Activated naive CD8-positive, alpha-beta T cell treated with anti-CD3 and anti-CD28 coated beads for 36 hours (primary cell): ENCODE measurements at places on chromosomes 1 and 21.

DNA sequence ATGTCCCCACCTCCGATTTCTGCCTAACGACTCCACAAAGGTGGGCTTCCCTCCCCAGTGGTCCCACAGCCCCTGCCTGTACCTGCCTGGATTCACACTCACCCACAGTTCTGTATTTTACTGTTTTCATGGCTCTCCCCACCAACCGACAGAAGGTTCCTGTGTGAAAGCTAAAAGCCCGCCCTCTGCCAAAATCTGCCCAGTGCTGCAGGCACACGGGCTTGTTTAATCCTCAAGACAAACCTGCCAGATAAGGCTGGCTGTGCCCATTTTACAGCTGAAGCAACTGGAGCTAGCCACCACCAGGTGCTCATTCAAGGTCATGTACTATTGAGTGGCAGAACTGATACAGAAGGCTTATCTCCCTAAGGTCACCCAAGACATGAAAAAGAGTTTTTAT lies 114.5 kb downstream of the HIVEP3 start:
- H3K27ac ChIP-seq = peak overlapping the region; percentile 46
- H3K4me1 ChIP-seq = peaks cover 81% of the 10 kb centered on the region

- peaks cover 36% of the 10 kb centered on the region for H3K27me3 ChIP-seq
- no peak overlapping the region for H3K27ac ChIP-seq
- no peak overlapping the region for H3K4me3 ChIP-seq
- H3K4me1 ChIP-seq = peaks cover 12% of the 10 kb centered on the region
These were observed 1.7 kb downstream of the BSND start for GRCh38 chr1:55000110-55001085.

DNA sequence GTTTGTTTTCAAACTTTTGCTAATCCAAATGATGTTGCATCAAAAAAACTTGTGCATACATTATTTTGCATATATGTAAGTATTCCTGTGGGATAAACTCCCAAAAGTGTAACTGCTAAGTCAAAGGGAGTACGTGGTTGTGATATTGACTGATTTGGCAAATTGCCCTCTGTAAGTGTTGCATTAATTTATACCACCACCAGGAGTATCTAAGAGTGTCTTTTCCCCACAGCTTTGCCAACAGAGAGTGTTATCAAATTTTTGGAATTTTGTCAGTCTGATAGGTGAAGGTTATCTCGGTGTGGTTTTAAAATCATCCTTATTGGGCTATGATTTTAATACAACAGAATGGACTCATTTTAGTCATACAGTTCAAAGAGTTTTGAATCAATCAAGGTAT lies 30.1 kb upstream of the PARP1 start:
- no peak overlapping the region for H3K4me3 ChIP-seq
- no peaks in the 10 kb centered on the region for H3K27me3 ChIP-seq
- no peak for DNase-seq
- H3K36me3 ChIP-seq = no peaks in the 10 kb centered on the region

GRCh38 chr21:33815143-33815707 lies 100.4 kb downstream of the ATP5PO start:
- H3K4me1 ChIP-seq = no peaks in the 10 kb centered on the region
- H3K36me3 ChIP-seq = no peaks in the 10 kb centered on the region
- no peak overlapping the region for H3K4me3 ChIP-seq
- H3K27ac ChIP-seq = no peak overlapping the region
- no peak for DNase-seq

GRCh38 chr1:53122961-53123413 lies 19.5 kb downstream of the SLC1A7 start:
- H3K27ac ChIP-seq = no peak overlapping the region
- no peak for DNase-seq
- no peak overlapping the region for H3K4me3 ChIP-seq
- H3K27me3 ChIP-seq = no peaks in the 10 kb centered on the region
- no peaks in the 10 kb centered on the region for H3K36me3 ChIP-seq

GRCh38 chr1:57142169-57142568 lies 176.4 kb upstream of the C8B start:
- no peak overlapping the region for H3K27ac ChIP-seq
- DNase-seq = no peak
- no peaks in the 10 kb centered on the region for H3K36me3 ChIP-seq
- no peaks in the 10 kb centered on the region for H3K4me1 ChIP-seq
- H3K27me3 ChIP-seq = no peaks in the 10 kb centered on the region

- no peaks in the 10 kb centered on the region for H3K36me3 ChIP-seq
- H3K27me3 ChIP-seq = no peaks in the 10 kb centered on the region
- H3K4me1 ChIP-seq = no peaks in the 10 kb centered on the region
- no peak overlapping the region for H3K27ac ChIP-seq
These were observed 119.7 kb downstream of the C1orf21 start for GRCh38 chr1:184506481-184506880.

DNA sequence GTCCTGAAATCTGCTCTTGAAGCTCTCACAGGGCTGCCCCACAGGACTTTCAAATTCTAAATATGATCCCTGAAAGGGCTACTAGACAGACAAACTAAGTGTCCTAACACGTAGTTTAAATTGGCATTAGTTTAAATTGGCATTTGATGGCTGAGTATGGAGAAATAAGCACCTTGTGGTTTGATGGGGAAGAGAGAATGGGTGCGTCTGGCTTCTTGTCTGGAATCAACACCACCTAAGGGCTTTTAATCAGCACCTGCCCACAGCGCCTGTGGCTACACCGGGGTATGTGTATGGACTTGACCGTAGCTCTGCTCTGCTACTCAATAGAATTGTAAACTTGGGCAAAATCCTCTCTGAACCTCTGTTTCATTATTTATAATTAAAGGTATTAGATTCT lies 5.7 kb upstream of the LAMB3 start:
- H3K27ac ChIP-seq = no peak overlapping the region
- peaks cover 17% of the 10 kb centered on the region for H3K4me1 ChIP-seq
- DNase-seq = no peak
- no peaks in the 10 kb centered on the region for H3K36me3 ChIP-seq

DNA sequence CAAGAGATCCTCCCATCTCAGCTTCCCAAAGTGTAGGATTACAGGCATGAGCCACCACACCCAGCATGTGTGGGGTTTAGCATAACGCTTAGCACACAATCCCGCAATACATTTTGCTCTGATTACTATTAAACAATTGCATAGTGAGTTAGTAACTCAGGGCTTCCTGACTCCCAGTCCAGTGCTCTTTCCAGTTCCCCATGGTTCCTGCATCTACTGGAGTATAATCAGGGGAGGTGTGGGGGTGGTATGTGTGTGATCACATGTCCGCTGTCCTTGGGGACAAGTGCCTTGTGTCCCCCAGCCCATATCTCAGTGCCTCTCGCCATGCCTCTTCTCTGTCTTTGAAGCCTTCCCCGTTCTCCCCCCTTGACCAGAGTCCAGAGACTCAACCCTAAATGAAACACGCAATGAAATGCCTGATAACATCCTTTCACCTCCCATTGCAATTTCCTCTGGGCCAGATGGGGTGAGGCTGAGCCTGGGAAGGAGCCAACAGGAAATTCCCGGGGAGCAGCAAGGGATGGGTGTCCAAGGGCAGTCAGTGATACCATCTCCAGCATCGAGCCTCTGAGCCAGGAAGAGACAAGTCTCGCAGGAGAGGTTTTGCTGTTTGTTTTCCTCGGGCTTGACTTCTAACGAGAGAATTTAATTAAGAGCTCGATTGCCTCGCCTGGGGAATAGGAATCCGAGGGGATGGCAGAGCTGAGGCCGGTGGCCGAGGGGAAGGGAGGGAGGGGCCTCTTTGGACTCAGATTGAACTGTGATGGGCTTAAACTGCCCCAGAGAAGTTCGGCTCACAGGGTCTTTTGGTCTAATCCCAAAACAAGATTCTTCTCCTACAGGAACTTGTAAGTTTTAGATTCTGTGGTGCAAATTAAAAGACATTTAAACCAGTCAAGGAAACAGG lies 7.7 kb upstream of the HTR1D start:
- H3K4me3 ChIP-seq = no peak overlapping the region
- no peaks in the 10 kb centered on the region for H3K4me1 ChIP-seq
- H3K27me3 ChIP-seq = peaks cover 38% of the 10 kb centered on the region
- H3K27ac ChIP-seq = no peak overlapping the region
- H3K36me3 ChIP-seq = no peaks in the 10 kb centered on the region

DNA sequence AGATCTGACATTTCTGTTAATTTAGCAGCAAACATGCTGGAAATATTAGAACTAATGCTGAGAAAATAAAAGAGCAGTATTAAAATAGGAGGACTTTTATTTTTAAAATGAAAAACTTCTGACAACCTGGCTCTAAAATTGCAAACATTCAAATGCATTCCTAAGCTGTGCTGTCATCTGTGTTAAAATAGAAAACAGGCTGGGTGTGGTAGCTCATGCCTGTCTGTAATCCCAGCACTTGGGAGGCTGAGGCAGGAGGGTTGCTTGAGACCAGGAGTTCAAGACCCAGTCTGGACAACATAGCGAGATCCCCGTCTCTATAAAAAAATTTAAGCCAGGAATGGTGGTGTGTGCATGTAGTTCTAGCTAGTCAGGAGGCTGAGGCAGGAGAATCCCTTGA lies 44.6 kb downstream of the MIGA1 start:
- peaks cover 19% of the 10 kb centered on the region for H3K36me3 ChIP-seq
- peaks cover 6% of the 10 kb centered on the region for H3K4me1 ChIP-seq
- no peak for DNase-seq
- H3K27ac ChIP-seq = no peak overlapping the region

DNA sequence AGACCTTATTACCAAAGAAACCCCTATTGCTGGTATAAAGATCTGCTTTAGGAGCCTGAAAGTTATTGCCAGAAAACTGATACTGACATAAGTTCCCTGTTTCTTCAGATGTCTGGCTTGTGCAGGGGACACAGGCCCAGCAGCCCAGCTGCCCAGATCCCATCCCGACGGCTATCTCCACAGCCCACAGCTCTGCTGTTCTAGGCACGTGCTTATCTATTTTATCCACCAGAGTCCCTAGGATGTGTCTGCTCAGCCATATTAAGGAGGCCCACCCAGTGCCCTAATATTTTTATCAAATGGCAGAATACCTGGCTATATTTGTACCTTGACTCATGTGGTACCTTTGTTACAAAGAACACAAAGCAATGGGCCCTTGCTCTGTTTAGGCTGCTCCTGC lies 58.9 kb downstream of the DDX20 start:
- H3K4me1 ChIP-seq = no peaks in the 10 kb centered on the region
- no peak overlapping the region for H3K4me3 ChIP-seq
- H3K27ac ChIP-seq = no peak overlapping the region

DNA sequence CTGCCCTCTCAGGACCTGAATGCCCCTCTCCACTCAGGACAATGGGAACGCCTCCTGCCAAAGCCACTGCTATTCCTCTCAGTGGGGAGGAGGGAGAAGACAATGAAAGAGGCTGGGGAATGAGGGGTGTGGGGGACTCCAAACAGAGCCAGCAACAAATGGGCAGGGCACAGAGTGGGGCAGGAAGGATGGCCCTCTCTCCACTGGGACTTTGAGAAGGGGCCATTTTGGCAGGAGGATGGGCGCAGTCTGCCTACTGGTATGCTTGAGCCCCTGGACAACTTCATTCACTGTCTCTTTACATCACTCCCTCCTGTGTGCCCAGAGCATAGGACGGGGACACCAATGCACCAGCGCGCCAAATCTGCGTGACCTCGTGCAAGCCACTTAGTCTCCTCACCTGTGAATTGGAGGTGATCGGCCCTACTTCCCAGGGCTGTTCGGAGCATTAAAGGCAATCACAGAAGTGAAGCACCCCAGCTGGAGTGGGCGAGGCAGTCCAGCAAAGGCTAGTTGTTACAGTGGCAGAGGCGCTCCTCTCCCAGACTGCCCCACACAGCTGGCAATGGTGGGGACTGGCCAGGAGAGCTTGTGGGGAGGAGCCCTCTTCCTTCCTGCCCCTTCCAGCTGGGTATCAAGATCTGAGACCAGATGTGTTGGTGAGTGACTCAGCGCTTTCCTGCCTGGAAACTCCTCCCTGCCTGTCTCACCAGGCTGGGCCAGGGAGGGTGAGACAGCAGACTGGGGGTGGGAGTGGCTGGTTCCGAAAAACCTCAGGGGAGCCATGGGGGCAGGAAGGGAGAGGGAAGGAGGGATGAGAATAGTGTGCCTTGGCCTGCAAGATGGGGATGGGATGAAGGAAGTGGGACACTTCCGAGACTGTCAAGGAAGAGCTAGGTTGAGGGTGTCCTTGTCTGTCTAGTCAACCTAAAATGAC lies 22.4 kb upstream of the SYNC start:
- peaks cover 23% of the 10 kb centered on the region for H3K27me3 ChIP-seq
- DNase-seq = peak; percentile 21
- no peak overlapping the region for H3K27ac ChIP-seq
- H3K4me3 ChIP-seq = no peak overlapping the region

- no peaks in the 10 kb centered on the region for H3K4me1 ChIP-seq
- no peak for DNase-seq
- H3K27me3 ChIP-seq = no peaks in the 10 kb centered on the region
- no peaks in the 10 kb centered on the region for H3K36me3 ChIP-seq
- no peak overlapping the region for H3K27ac ChIP-seq
- H3K4me3 ChIP-seq = no peak overlapping the region
These were observed 34.8 kb upstream of the HOOK1 start for GRCh38 chr1:59779949-59780348.

- DNase-seq = peak; percentile 67
- no peak overlapping the region for H3K4me3 ChIP-seq
- H3K36me3 ChIP-seq = no peaks in the 10 kb centered on the region
These were observed 9.2 kb upstream of the LAD1 start for GRCh38 chr1:201408176-201408833.

GRCh38 chr1:167763525-167764220 lies 41.9 kb downstream of the MPZL1 start:
- H3K4me1 ChIP-seq = peaks cover 23% of the 10 kb centered on the region
- H3K36me3 ChIP-seq = peaks cover 8% of the 10 kb centered on the region
- DNase-seq = no peak
- H3K4me3 ChIP-seq = no peak overlapping the region
- no peaks in the 10 kb centered on the region for H3K27me3 ChIP-seq

DNA sequence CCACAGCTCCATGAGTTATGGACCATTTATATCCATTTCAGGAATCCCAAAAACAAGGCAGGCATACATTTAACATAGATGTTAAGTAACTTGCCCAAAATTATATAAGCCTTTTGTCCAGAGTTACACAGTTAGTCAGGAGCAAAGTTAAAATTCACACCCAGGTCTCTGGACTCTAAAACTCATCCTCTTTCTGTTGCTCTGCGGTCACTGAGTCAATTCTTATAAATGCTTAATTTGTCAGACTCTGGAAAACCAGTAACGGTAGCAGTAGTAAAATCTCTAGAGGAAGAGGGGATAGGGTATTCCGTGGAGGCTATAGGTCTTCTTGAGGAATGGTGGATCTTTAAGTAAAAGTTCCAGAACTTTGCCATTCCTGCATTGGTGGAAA lies 223.6 kb upstream of the JUN start:
- peaks cover 44% of the 10 kb centered on the region for H3K4me1 ChIP-seq
- H3K27me3 ChIP-seq = peaks cover 6% of the 10 kb centered on the region
- H3K36me3 ChIP-seq = no peaks in the 10 kb centered on the region
- H3K4me3 ChIP-seq = no peak overlapping the region

- peaks cover 43% of the 10 kb centered on the region for H3K27me3 ChIP-seq
- DNase-seq = no peak
- H3K27ac ChIP-seq = no peak overlapping the region
- H3K4me3 ChIP-seq = no peak overlapping the region
- H3K4me1 ChIP-seq = no peaks in the 10 kb centered on the region
These were observed 214.1 kb upstream of the USP24 start for GRCh38 chr1:55428944-55429931.

GRCh38 chr1:26996024-26996423 lies 2.5 kb downstream of the TRNP1 start:
- H3K27ac ChIP-seq = no peak overlapping the region
- peaks cover 23% of the 10 kb centered on the region for H3K4me1 ChIP-seq
- H3K4me3 ChIP-seq = no peak overlapping the region
- peaks cover 57% of the 10 kb centered on the region for H3K27me3 ChIP-seq
- no peak for DNase-seq
